NCI-H2081 treated with DMSO at 0.1 percent for 48 hours (cell line): ENCODE measurements at places on chromosomes 3 and 15.

DNA sequence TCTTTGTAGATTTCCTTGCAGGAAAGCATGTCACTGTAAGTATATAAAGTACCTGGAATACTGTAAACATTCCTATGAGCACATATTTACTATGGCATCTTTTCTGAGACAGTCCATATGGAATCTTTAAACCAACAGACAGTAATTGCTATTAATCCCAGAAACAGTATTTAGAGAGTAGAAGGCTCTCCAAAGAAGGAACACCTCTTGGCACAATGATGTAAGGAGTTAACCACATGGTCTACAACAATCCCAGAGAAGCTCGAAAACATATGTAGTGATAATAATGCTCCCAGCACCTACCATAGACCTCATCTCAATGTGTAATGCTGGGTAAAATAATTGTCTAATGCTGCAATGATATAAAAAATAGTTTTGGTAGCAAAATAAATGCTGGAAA is 95.8 kb upstream of the IL12A start:
- no peak for DNase-seq

- no peak for DNase-seq
Measured at GRCh38 chr3:138384976-138385375, 36.6 kb downstream of the MRAS start.

DNA sequence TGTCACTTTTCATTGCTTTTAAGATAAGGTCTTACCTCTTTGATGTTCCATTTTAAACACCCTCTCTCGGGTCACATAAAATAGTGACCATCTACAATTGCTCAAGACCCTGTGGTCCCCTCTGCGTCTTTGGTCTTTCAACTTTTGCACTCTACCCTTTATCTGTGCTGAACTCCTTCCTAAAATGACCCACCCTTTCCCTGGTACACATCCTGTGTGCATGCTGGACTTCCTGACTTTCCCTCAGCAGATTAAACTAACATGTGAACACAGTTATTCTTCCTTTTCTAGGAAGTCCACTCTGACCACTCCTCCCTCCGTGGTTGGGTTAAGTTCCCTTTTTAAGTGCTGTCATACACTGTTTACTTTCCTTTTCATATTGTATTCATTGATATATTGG is 414.2 kb downstream of the GABRB3 start:
- DNase-seq: no peak

DNA sequence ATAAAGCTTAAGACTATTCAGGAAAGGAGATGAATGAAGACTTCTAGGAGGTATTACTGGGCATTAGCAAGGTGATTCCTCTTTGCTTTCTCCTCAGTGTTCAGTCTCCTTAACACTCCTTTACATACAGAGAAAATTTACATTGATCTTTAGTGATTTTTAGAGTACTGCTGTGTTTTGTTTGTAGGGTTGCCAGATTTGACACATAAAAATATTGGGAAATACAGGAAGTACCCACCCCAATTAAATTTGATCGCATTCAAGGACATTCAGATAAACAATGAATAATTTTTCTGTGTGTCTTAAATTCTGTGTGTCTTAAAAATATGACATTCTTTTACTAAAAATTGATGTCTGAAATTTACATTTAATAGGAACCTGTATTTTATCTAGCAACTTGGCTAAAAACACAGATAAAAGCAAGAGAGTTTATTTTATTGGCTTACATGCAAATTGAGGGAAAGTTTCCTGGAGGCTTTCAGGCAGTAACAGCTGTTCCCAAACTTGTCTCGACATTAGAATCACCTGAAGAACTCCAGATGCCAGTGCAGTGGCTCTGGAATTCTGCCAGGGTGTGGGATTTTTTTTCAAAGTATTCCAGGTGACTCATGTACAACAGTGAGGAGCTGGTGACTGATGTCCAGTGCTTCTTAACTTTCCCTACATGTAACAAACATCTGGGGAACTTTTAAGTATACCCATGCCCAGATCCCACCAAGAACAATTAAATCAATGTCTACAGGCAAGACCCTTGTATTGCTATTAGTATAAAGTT is 23.4 kb upstream of the PLOD2 start:
- no peak for DNase-seq

- DNase-seq: peak; percentile 75
Measured at GRCh38 chr3:15284121-15284889, 48.1 kb downstream of the SH3BP5 start.

- DNase-seq: no peak
Measured at GRCh38 chr3:64987726-64988125, 299.9 kb upstream of the ADAMTS9 start.

DNA sequence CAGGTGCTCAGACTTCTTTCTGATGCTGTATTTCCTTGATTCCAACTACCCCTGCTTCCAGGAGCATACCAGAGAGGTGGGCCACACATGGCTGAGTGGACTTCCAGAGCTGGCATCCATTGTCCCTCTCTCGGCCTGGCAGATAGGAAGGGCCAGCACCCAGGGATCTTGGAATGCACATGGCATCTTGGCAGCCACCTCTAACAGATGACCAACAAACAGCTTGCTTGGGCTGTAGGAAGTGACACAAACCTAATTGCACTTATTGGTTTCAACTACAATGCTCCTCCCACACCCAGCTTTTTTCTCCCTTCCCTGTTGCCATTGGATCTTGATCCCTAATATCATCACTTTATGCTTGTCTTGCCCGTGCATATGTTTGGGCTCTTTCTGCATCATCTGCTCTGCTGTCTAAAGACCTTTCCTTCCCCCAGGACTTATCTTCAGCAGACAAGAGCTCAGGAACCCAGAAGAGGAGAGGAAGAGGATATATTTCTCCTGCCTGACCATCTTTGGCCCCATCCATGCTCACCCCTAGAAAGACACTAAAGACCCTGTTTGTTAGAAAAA is 294.6 kb downstream of the NTRK3 start:
- DNase-seq: no peak

DNA sequence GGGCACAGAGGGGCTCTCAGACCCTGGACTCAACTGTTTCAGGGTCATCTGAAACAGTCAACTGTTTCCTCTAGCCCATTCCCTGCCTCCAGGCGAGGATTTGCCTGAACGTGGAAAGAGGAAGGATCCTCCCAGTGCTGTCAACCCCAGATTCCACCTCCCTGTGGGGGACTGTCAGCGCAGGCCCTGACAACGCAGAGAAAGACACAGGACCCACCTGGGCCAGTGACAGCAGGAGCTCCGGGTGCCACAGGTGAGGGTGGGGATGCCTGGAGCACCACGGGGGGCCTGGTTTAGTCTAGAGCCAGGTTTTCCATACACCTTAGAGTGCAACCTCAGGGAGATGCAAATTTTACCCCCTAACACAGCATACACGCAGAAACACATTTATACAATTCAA is 19.5 kb upstream of the LAMP3 start:
- DNase-seq: no peak

GRCh38 chr3:2476996-2477395 is 378.3 kb downstream of the CNTN4 start:
- DNase-seq: no peak

- no peak for DNase-seq
Measured at GRCh38 chr3:49020330-49021212, 1.4 kb upstream of the NDUFAF3 start.

DNA sequence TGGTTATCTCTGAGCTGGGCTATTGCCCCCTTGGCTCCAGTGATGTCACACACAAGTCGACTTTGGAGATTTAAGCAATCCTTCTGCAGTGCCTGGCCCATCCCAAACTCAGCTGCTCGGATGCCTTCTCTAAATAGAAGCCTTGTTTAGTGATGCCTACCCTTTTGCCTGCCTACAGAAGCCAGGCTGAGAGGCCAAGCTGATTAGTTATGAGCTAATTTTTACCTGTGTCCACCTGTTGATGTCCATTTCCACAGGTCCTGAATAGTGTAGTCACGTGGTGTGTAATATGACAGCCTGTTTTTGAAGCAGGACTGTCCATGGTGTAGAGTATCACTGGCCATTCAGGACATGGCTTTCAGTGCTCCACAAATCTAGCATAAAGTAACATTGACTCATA is 45.5 kb downstream of the SSUH2 start:
- no peak for DNase-seq

- DNase-seq: no peak
Measured at GRCh38 chr3:116392291-116392690, 53.0 kb downstream of the LSAMP start.

GRCh38 chr15:36897834-36898233 is 202.5 kb downstream of the MEIS2 start:
- no peak for DNase-seq

GRCh38 chr15:45468294-45468693 is 54.3 kb downstream of the SLC30A4 start:
- DNase-seq: no peak

GRCh38 chr3:148079370-148079769 is 618.3 kb upstream of the AGTR1 start:
- DNase-seq: no peak

DNA sequence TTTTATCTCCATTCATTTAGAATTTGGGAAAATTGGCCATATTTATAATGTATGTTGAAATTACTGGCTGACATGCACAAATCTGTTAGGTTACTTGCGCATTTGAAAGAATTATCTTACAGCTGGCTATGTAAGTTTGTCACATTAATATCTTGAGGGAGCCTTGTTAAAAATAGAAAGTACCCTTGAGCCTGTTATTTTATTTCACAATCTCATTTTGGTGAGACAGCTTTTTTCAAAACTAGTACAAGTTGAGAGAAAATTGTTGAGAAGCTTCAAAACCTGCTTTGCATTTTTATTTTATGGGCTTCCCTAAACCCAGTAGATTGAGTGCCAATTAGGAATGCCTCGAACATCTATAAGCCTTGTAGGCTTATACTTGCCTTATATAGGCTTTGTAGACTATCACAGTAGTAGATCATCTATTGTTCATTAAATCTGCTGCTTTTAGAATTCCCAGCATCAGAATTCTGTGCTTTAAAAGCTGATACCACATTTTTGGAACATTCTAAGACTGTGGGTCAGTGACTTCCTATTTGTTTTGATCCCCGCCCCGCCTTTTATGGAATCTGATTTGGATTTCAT is 6.3 kb downstream of the IDH3A start:
- no peak for DNase-seq

DNA sequence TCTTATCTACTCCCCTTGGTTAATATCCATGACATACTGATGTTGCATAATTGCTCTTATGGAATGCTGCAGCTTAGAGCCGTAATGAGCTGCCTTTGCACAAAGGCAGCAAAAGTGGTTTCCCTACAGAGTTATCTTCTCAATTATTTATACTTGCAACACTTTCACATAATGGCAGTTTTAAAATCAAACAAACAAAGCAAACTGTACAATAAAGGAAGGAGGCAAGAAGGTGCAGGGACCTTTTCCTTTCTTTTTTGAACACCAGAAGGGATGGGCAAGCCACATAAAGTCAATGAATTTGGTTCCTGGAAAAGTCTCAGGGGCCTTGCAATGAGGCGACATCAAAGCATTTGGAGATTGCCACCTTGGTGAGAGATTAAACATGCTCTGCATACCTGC is 188.0 kb downstream of the MEIS2 start:
- no peak for DNase-seq

DNA sequence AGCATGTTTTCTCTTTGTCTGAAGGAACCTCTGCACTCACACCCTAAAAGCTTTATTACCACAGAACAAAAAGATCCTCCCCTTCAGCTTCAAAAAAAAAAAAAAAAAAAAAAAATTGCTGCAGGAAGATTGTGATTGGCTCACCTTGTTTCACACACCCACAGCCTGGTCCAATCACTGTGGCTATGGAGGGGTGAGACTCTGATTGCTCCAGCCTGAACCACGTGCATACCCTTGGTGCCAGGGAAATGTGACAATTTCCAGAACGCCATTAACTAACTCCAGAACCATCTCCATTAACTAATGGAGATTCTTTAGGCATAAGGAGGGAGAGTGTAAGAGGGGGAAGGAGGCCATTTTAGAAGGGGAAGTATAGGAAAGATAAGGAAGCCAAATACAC is 106.5 kb upstream of the CRBN start:
- no peak for DNase-seq

DNA sequence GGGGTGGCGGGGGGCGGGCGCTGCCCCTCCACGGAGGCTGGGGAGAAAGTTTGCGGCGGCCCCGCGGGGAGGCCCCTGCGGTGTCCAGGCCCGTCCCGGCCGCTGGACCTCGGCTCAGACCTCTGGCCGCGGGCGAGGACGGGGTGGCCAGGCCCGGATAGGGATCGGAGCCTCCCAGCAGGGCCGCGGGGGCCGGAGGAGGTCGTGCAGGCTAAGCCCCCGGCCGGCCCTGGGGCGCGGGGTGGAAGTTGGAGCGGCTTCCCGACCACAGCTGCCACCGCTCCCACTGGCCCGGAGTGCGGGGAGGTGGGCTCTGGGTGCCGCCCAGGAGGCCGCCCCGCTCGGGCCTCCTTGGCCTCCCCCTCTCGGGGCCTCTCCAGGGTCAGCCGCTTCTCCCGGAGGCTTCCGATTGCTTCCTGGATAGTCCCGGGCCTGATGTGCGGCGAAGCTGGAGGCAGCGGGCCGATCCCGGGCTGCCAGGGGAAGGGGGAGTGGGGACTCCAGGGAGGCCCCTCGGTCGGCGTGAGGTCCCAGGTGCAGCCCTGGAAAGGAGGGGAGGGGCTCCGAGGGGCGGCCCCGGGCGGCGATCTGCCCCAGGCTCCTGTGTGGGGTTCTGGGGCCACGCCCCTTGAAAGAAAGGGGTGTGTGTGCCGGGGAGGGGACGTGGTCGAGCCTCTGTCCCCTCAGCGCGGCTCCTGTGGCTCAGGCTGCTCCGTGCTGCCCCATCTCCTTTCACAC is 907 bp downstream of the PLXNA1 start:
- DNase-seq: no peak
